Calu3 (cell line): ENCODE measurements at places on chromosomes 1 and 21. TPM values are rescaled to one million over a fixed set of nuclear protein-coding genes. Genes with fewer than 3 reads are reported as not detected.

Gene AMY1C
- total RNA-seq: not detected in 2 replicates

Gene SERINC2
- total RNA-seq: 67.7 and 79.8 TPM in 2 replicates

Gene GPX7
- not detected in 2 replicates for total RNA-seq

Gene ANKRD34A
- total RNA-seq: 0.19 and 0.27 TPM in 2 replicates

Gene LAMC2
- 498 and 642 TPM in 2 replicates for total RNA-seq
